ENCODE measurements at places on chromosomes 16 and 17.

DNA sequence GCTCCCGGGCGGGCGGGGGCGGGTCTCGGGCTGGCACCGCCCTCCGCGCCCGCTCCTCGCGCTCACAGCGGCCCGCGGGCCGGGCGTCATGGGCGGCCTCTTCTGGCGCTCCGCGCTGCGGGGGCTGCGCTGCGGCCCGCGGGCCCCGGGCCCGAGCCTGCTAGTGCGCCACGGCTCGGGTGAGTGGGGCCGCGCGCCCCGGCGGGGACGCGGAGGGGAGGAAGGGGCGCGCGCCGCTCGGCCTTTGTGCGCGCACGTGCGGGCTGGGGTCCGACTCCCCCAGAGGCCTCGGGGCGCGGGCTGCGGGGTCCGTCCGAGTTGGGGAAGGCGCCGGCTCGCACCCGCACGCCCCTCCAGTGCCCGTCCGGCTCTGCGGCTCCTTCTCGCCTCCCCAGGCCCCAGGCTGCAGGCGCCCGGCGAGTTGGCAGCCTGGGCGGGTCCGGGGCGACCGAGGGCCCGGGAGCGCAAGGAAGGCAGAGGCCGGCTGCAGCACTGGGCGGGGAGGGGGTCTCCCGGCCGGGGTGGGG, at the start of gene NME4:
Gene NME4 (plus strand): TSS at position 65 of the 527 bp plus-strand sequence. CDS start 24 bp downstream, at position 89.
- no peak for DNase-seq

DNA sequence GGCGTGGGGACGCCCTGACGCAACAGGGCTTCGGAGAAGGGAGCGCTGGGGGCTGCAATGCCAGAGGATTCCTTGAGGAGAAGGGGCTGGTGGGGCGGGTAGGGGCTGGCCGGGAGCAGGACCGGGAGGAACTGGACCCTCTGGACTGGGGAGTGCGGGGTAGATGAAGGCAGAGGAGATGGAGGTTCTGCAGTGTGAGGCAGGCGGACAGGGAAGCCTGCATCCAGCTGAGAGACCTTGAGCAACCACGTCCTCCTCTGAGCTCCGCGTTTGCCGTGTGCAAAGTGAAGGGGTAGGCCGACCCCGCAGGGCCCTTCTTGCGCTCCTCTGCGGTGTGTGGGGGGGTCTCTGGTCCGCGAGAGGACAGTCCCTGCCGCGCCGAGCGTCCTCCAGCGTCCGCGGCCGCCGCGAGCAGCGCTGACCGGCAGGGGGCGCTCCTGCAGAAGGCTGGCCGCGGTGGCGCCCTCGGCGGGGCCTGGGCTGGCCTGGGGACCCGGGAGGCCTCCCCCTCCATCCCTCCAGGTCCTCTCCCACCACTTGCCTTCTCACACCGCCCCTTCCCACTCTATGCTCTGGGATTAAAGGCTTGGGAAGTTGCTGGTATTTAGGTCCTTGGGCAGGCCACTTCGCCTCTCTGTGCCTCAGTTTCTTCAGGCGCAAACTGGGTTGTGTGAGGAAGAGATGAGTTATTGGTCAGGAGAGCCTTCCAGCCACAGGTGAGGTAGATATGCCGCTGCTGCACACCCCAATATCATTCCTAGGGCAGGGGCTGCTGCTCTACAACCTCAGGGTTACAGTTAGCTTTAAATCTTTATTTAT, 9.6 kb upstream of the WNT9B start:
- no peak for DNase-seq

DNA sequence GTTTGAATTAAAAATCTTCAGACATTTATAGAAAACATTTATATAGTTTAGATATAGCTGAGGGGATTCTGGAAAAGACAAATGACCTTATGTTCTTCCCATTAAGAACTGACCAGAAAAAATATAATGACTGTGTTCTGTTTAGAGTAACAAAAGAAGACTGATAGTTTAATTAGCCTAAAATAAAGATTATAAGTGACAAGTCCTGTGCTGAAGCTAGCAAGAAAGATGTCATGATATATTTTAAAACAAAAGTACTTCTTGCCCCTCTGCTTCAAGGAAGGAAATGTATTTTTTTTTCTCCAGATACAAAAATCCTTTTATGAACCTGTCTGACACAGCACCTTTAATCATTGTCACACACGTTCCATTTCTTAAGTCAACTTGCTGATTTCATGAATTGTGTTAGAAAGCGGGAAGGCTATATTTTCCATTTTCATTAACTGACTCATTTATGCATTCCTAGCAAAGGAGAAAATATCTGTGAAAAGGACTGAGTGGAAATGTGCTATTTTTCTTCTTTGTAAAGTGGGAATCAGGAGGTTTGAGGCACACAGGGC, 690.7 kb upstream of the GOT2 start:
- no peak for DNase-seq

DNA sequence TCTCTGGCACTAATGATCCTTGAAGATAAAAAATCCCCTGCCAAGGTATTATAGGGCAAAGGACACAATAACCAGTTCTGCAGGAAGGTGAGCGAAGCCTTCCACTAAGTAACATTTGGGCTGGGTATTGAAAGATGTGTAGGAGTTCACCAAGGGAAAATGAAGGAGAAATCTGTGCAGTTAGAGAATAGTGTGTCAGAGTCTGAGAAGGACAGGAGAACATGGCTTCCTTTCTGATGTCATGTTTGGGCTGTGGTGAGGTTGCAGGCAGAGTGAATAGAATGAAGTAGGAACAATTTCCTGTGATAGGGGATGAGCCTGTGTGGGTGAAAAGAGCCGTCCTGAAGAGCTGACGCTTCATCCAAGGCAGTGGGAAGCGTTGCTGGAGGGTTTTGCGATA, 24.1 kb upstream of the CIITA start:
- DNase-seq, result no peak

GRCh38 chr16:12573730-12574383, 229.8 kb downstream of the CPPED1 start:
- peak; percentile 18 for DNase-seq

GRCh38 chr16:82796047-82796446, 169.3 kb downstream of the CDH13 start:
- DNase-seq, result no peak

GRCh38 chr16:84088695-84089395, 27.9 kb downstream of the MBTPS1 start:
- DNase-seq, result no peak

DNA sequence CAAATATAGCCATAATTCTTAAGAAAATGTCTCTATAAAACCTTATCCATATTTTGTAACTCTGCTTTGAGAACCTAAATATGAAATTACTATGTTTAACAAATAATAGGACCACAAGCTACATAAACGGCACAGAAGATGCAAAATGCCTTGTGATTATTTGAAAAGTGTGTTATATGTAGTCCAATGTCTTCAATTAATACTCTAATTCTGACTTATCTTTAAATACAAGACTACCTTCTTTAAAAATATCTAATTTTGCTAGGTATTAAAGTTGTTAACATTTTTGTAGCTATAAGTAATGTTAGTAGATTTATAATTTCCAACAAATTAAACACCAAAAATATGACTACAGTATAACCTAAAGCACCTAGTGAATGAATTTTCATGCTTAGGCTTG, 17.0 kb downstream of the PSMD12 start:
- DNase-seq, result no peak

GRCh38 chr16:56057151-56057550, 134.1 kb upstream of the GNAO1 start:
- no peak for DNase-seq

DNA sequence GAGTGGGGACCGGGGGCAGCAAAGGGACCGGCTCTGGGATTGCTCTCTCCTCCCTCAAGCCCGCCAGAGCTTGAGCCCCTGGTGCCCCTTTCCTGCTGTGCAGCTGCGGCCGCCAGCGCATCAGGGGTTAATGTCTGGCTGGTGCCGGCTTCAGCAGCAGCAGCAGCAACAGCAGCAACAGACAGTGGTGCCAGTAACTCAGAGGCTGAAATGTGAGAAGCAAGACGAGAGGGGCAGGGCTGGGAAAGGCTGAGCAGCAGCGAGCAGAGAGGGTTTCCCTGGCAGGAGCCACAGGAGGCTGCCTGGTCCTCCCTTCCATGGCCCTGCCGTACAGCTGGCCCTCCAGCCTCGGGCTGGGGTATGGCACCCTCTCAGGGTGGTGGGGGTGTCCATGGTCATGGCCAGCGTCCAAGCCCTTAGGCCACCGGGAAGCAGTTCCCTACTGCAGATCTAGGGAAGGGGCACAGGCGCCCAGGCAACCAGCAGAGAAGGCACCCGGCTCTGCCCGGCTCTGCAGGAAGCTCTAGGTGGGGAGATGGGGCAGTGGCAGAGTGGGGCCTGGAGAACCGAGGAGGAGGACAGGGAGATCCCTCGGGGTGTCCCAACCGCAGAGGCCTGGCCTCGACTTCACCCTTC, 21.1 kb upstream of the TFAP4 start:
- DNase-seq, result no peak

GRCh38 chr17:59479141-59479540, 86.3 kb upstream of the DHX40 start:
- no peak for DNase-seq

DNA sequence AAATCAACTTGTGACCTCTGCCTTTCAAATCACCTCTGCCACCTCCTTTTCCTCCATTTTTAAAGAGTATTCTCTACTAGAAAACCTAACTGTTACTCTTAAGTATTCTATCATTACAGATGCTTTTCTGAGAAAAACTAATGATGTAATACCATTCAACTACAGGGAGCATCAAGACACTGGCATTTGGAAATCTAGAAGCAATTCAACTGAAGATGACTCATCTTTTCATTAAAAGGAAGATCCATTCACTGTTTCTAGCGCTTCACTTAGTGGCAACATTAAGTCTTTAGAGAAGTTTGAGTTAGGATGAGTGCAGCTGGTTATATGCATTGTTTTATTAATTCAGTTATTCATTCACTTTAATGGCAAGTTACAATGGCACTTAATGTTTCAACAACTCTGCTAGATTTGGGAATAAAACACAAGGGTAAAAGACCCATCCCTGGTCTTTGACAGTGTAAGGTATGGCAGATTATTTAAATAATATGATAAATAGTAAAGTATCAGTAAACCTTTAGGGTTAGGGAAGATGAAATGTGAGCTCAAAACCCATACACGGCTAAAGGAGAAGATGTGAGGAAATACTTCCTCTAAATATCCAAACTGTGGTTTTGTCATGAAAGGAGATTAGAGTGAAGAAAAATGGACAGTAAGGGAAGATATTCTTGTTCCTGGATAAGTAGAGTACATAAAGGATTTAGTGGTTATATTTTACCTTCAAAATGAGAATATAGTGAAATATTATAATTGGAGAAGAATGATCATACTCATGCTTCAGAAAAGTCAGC, 61.7 kb downstream of the KCNJ2 start:
- no peak for DNase-seq

DNA sequence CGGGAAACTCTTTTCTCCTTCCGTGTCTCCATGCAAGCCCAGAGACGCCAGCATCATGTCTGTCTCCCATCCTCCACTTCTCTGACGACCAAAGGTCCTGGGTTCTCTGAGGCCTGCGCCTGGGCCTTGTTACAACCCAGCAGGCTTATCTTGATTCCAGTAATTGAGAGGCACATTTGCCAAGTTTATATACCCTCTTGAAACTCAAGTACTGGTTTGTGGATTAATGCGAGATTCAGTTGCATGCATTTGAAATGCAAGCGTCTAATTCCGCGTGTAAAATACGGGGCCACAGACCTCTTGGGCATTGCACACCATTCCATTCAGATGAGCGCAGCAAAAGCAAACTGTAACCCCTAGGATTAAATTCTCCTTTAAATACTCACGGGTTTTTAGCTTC, 28.7 kb upstream of the CRISPLD2 start:
- no peak for DNase-seq

DNA sequence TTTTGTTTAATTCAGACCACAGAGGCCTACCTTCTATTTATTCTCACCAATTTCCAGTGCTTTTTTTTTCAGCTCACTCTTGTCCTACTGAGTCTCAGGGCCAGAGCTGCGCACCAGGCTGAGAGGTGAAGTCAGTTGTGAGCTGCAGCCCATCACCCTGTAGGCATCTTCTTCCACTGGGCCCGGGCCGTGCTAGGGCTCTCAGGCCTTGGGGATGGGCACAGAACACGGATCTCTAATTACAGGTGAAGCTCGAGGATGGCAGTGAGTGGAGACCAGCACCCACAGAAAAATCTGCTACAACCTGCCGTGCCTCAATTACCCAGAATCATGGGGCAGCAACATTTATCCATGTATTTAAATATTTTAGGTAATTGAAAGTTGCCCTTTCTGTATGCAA, 82.1 kb downstream of the IRX5 start:
- DNase-seq, result no peak

- no peak for DNase-seq
Observed at GRCh38 chr17:7883781-7884386, 4.7 kb upstream of the CHD3 start.

DNA sequence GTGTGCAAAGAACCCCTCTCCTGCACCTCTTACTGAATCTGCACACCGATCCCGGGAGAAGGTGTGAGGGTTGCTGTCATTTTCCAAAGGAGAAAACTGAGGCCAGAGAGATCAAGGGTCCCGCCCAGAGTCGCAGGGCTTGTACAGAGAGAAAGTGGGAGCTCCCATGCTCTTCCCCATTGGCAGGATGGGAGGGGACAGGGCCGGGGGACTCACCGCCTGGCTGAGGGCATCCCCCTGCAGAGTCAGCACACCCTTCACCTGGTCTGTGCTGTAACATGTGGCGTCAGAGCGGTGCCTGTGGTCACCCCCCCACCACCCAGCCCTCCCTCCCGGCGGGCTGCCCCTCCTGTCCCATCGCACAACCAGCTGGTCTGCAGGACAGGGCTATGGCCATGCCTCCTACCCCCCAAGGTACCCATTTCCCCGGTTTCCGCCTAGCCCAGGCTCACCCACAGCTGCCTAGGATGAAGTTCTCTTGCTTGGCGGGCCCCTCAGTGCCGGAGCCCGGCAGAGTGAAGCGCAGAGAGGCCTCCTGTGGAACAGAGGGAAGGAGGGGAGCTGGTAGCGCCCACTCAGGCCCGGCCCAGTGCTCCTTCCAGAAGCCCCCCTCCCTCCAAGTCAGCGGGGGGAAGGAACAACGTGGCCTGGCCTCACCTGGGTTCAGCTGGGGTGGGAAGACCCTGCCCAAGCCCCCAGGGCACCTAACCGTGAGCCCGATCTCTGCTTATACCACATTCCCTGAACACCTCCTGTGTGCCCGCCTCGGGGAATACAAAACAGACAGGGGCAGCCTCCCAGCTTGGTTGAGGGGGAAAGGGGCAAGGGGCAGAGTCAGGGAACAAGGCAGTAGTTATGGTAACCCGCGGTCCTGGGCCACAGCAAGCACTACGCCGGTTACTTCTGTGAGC, 1.1 kb downstream of the ROGDI start:
- no peak for DNase-seq

DNA sequence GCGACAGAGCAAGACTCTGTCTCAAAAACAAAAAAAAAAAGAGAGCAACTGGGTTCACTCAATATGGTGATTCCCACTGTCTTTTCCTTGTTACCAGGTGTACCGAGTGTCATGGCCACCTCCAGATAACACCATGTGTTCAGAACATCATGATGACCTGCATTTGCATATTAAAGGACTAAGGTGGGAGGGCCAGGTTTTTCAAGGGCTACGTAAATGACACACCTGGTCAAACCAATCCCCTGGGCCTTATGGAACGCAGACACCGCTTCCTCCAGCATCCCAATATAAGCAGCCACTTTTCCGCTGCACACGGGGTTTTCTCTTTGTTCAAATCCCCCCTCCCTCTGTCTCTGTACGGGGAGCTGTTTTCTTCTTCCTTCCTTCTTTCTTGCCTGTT, 29.3 kb downstream of the WSCD1 start:
- no peak for DNase-seq

GRCh38 chr17:81902653-81903414, 796 bp downstream of the NPB start:
- no peak for DNase-seq

- DNase-seq, result no peak
Observed at GRCh38 chr16:85928401-85928820, 29.4 kb downstream of the IRF8 start.

GRCh38 chr16:72797621-72798020, 250.3 kb downstream of the ZFHX3 start:
- no peak for DNase-seq

- peak; percentile 84 for DNase-seq
Observed at GRCh38 chr17:45341533-45342158, 24.8 kb upstream of the MAP3K14 start.

Data from iPS DF 6.9 (cell line).